ENCODE measurements at places on chromosomes 3 and 15.

- peak; percentile 27 for DNase-seq
These were observed 13.3 kb upstream of the PPP1R2 start for GRCh38 chr3:195556390-195556789.

DNA sequence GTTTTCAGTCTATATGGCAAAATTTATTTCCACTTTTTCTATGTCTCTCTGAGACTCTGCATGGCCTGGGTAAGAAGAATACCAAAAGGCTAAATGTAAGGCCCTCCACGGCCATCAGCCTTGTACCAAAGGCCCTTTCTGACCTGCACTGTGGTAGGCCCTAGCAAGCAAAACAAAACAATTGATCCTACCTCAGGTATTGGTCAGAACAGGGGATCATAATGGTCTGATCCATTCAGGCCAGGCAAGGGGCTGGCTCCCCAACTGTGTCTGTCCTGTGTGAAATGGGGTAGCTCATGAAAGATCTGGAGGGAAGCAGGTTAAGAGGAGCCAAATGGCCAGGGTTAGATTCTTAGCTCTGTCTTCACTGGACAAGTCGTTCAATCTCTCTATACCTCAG lies 181.3 kb downstream of the SSR3 start:
- no peak for DNase-seq

DNA sequence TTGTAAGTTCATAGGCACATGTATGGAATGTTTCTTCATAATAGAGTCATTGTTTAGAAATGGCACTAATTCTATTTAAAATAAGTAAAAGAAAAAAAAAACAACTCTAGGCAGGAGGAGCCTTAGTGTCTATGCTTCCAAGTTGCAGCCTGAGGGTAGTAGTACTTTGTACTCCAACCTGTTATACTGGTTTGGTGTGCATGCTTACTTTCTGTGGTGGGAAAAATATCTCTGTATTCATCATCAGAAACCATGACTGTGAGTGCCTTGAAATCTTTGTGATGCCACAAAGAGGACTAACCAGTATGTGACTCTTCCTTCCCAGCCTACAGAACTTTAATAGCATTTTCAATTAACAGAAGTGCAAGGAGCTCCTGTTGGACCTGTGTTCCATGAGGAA lies 4.4 kb downstream of the NAALADL2 start:
- DNase-seq, result no peak

DNA sequence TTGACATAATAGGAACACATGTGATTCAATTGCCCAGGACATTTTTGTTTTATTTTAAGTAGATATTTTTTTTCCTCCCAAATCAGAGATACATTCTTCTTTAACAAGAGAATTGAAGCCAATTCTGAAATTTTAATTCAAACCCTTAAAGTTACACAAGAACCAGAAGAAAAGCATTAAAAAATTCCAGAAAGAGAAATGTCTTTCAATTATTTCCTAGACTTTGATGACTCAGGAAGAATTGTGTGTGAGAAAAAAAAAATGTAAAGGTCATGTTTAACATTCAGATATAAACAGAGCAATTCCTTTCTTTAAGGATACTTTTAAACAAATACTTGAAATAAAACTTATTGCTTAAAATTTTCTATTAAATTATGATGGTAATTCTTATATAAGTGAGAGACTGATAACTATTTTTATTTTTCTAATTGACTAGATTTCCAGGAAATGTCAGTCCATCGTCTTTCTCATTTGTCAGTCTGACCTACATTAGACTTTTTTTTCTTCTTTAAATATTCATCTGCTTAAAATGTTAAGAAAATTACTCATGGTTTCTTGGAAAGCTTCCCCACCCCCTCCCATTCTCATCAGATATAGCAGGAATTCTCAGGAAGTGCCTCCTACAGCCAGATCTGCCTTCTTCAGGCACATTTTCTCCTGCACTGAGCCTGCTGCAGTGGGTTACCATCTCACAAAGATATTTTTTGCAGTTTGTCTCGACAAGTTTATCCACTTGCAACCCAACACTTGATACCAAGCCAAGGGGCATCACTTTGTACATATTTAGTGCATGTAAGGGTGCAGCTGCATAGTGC lies 261.8 kb upstream of the CBLB start:
- peak; percentile 5 for DNase-seq

GRCh38 chr3:185629554-185630181 lies 43.6 kb downstream of the SENP2 start:
- DNase-seq, result no peak

- no peak for DNase-seq
These were observed 101.6 kb downstream of the TMEM266 start for GRCh38 chr15:76161153-76162035.

GRCh38 chr3:134249935-134250716 lies 533 bp downstream of the RYK start:
- DNase-seq, result peak; percentile 45

DNA sequence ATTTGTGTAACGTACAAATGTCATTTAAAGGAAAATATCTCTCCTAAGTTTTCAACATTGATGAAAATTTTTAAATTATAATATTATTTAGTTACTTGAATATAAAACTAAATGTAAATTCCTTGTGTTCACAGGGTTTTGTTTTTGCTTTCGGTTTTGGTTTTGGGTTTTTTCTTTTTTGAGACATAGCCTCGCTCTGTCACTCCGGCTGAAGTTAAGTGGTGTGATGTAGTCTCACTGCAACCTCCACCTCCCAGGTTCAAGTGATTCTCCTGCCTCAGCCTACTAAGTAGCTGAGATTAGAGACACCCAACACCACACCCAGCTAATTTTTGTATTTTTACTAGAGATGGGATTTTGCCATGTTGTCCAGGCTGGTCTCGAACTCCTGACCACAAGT lies 79.3 kb upstream of the TCF12 start:
- DNase-seq, result no peak

DNA sequence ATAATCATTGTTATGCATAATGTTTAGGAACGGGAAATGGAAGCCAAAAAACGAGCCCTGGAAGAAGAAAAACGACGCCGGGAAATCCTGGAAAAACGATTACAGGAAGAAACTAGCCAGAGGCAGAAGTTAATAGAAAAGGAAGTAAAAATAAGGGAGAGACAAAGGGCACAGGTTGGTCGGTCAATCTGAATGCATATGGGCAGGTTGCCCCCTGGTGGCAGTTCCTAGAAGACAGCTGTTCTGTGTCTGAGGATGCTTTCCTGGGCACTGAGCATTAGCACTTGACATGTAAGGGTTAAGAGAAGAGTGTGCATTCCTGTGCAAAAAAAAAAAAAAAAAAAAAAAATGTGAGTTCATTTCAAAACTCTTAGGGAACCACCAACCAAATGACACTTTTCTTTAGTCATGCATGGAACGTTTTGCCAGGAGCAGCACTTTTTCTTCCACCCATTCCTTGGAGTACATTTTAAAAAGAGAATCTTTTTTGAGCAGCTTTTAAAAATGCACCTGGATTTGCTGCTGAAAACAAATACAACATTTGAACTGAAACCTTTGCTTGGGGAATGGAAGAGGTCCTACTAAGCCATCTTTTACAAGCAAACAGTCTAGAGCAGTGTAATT lies 11.1 kb upstream of the ABHD10 start:
- peak; percentile 85 for DNase-seq

GRCh38 chr15:39657668-39658067 lies 76.8 kb downstream of the THBS1 start:
- DNase-seq, result no peak

DNA sequence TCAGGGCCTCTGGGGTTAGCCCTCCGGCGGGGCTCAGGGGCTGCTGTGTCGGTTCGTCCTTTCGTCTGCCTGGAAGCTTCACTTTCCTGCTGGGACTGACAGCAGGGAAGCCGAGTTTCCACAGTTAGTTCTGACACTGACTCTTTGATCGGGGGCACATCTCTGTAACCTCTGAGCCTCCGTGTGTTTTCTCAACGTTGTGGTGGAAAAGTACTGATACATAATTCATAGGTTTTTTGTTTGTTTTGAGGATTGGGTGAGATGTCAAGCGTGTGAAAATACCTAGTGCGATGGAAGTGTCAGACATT lies 481 bp downstream of the AP4E1 start:
- no peak for DNase-seq

GRCh38 chr3:157423337-157423736 lies 13.3 kb upstream of the PTX3 start:
- DNase-seq, result no peak

DNA sequence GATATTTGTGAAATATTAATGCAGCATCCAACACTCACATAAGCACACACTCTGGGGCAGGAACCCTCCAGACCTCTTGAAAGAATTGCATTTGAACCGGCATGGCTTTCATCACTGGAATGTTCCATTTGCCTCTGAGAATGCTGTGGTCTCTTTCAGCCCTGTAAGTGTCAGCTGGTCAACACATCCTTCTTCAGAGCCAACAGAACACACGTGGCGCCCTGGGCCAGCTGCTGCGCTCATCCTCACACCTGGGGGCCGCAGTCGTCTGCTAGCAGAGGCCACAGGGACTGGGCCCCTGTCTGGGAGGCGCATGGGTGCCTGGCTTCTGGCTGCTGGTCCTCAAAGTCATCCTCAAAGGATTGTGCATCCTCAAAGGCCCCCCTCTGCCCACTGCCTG lies 71.4 kb upstream of the HERC1 start:
- no peak for DNase-seq

DNA sequence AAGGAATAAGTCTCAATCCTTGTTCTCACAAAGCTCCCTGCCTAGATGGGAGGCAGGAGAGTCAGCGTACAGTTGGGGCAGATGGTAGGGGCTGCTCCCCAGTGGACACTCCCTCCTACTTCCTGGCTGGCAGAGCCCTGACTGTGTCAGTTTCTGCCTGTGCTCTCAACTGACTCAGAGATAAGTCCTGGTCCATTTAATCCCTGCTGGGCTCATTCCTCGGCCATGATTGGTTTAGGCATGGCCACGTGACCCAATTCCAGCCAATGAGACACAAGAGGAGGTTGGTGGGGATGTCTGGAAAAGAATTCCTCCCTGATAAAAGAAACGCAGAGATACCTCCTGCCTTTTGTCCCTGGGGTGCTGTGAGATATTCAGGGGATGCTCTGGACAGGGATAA lies 118.1 kb upstream of the SLC6A11 start:
- DNase-seq, result no peak

- DNase-seq, result peak; percentile 63
These were observed 151.7 kb upstream of the TBL1XR1 start for GRCh38 chr3:177348974-177349373.

DNA sequence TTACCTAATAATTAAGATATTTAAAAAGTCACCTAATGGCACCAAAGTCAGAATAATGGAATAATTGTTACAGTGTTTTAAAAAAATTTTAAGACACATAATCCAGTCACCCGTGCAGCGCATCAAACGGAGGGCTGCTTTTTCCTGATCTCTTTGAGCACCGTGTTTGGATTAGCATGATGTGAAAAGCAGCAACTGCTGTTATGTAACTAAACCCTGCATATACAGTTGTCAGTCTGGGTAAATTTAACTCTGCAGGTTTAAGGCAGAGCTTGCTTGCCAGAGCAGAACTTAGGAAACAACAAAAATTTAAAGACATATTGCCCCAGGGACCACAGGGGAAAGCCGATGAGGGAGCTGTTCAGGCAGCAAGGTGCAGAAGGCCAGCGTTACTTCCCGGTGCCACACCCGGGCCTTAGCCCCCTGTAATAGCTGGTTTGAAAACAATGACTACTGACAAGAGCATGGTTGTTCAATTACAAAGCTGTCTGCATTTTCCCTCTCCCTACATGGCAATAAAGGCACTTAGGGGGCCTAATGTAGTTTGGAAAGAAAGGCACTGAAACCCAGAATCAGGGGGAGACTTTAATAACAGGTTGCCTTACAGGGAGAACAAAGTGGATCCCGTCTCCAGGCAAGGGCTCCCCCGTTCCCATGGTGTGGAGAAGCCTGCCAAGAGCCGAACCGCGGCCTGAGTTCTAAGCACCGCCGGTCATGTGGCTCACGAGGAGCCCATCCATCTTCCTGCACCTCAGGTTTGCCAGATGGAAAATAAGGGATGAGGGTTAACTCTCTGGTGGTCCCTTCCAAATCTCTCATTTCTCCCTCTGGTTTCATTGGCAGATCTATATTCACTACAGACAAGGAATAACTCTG lies 32.2 kb downstream of the RORA start:
- DNase-seq, result no peak

GRCh38 chr15:40481341-40482074 lies 10.7 kb downstream of the CHST14 start:
- DNase-seq, result no peak

GRCh38 chr3:71537211-71537611 lies 46.3 kb downstream of the FOXP1 start:
- DNase-seq, result no peak

- DNase-seq, result peak; percentile 75
These were observed 3.9 kb downstream of the CRYGS start for GRCh38 chr3:186540221-186540834.

DNA sequence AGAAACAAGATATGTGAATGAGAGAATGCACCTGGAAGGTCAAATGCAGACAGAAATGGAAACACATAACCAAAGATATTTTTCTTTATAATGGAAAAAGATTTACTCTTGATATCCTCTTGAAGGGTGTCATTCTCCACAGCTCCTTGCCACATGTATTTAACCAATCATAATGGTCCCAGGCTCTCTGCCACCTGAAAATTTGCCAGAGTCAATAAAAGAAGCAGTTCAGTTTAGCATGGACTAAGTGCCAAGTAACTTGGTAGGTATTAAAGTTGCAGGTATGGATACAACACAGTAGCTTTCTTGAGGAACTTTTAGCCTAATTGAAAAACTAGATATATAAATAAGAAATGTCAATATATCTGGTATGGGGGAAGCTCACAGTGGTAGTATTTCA lies 33.5 kb downstream of the TUSC7 start:
- DNase-seq, result no peak

DNA sequence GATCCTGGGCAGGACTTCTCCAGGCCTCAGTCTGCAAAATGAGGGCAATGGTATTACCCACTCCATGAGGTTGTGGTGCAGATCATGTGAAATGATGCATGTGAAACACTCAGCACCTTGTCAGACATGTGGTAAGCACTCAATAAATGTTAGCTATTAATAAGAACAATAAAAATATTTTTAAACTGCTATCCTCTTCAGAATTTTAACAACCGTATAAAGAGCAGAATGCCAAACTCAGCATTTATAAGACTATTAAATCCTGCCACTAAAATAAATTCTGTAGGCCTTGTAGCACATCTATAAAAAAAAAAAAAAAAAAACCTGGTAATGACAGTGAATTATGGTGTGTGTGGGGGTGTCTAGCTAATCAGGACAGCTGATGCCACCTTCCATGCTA lies 213.9 kb upstream of the UMPS start:
- DNase-seq, result no peak

- no peak for DNase-seq
These were observed 918 bp downstream of the PRSS50 start for GRCh38 chr3:46716461-46717441.
